ENCODE measurements at places on chromosomes 1 and 21. TPM values are rescaled to one million over a fixed set of nuclear protein-coding genes. Genes with fewer than 3 reads are reported as not detected.

The NVL gene
- total RNA-seq = 18.6 TPM

The SYTL1 gene
- total RNA-seq = 1.2 TPM

The PGLYRP4 gene
- not detected for total RNA-seq

The RPTN gene
- not detected for total RNA-seq

The S100B gene
- total RNA-seq = 75.0 TPM

The OR2M3 gene
- not detected for total RNA-seq

The ARID1A gene
- total RNA-seq = 25.8 TPM

The SYT14 gene
- not detected for total RNA-seq

The FALEC gene
- total RNA-seq = not detected

The ITGB3BP gene
- total RNA-seq = 3.5 TPM

The VSIG8 gene
- not detected for total RNA-seq

The RGS1 gene
- total RNA-seq = 39.6 TPM

The CFHR3 gene
- total RNA-seq = 0.72 TPM

The FAM131C gene
- total RNA-seq = not detected

The UBE2J2 gene
- 39.7 TPM for total RNA-seq

The IPO9 gene
- total RNA-seq = 13.4 TPM

The ARV1 gene
- 16.7 TPM for total RNA-seq

The UMODL1 gene
- total RNA-seq = not detected

The IFNLR1 gene
- total RNA-seq = 1.8 TPM

The DTL gene
- total RNA-seq = 1.4 TPM

The MROH9 gene
- total RNA-seq = 0.24 TPM

The FCER1G gene
- 151 TPM for total RNA-seq

The PIGV gene
- total RNA-seq = 16.1 TPM

The OR10K2 gene
- not detected for total RNA-seq

The SLC35D1 gene
- total RNA-seq = 9.4 TPM

The IL22RA1 gene
- 0.47 TPM for total RNA-seq

The RORC gene
- 16.0 TPM for total RNA-seq

The CLEC20A gene
- total RNA-seq = not detected
